Activated T-helper 1 cell treated with anti-CD3 and anti-CD28 coated beads, Interleukin-12 subunit alpha, Interleukin-12 subunit beta, Interleukin-2, Interleukin-4 antibody, amounts not matched to agents 30 ng/mL and 10 ng/mL and 1 ng/mL, durations not matched to agents 14 hours and 24 hours and 36 hours (primary cell): ENCODE measurements at places on chromosomes 13 and 19.

GRCh38 chr13:39110518-39111097, 72.4 kb downstream of the NHLRC3 start:
- no peak for DNase-seq
- H3K27me3 ChIP-seq: peaks cover 16% of the 10 kb centered on the region
- H3K4me3 ChIP-seq: no peak overlapping the region
- H3K4me1 ChIP-seq: no peaks in the 10 kb centered on the region
- no peak overlapping the region for H3K27ac ChIP-seq
- H3K36me3 ChIP-seq: no peaks in the 10 kb centered on the region

DNA sequence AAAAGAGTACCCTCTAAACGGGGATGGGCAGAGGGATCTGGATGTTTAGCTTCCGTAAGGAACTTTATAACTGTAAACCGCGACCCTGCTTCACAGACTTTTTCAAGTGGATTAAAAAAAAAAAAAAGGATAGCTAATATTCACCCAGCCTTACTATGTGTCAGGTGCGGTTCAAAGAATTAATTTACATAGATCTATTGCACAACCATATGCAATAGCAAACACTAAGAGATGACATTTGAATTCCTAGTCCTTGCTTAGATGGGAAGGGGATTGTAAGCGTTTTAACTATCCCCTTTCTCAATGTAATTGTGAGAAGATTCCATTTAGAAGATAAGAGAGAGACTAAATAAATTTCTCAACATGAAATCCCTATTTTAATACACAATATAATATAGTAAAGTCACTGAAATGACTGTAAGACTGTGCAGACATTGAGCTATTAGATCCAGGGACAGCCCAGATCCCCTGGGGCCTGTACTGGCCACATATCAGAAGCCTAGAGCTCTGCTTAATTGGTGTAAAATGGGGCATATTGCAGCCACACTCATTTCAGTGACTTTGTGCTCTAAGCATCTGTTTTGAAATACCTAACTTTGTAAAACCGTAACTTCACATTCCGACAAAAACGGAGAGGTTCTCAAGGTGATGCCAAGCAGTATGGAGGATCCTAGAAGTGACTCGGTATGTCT, 13.6 kb downstream of the LATS2 start:
- H3K27ac ChIP-seq: no peak overlapping the region
- H3K4me3 ChIP-seq: no peak overlapping the region
- no peaks in the 10 kb centered on the region for H3K4me1 ChIP-seq

DNA sequence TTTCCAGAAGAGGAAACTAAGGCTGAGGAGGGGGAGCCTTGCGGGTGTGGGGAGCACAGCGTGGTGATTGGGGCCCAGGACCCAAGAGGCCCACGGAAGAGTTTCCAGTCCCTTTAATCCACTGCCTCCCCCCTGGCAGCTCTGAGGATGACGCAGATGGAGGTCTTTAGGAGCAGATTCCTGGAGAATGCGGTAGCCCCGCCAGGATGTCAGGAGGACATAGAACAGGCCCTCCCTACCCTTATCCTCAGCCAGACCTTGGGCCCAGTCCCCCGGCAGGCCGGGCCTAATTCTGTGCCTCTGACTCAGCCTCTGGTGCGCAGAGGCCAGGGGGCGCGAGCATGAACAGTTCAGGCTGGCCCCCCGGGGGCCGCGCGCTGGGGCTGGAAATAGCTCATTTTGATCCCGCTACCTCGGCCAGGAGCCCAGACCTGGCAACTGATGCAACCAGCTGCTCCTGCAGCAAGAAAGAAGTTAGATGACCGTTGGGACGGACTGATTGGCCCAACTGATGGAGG, 461 bp upstream of the HSPB6 start:
- H3K27me3 ChIP-seq: no peaks in the 10 kb centered on the region
- peak overlapping the region; percentile 89 for H3K4me3 ChIP-seq
- DNase-seq: no peak
- H3K27ac ChIP-seq: peak overlapping the region; percentile 90

DNA sequence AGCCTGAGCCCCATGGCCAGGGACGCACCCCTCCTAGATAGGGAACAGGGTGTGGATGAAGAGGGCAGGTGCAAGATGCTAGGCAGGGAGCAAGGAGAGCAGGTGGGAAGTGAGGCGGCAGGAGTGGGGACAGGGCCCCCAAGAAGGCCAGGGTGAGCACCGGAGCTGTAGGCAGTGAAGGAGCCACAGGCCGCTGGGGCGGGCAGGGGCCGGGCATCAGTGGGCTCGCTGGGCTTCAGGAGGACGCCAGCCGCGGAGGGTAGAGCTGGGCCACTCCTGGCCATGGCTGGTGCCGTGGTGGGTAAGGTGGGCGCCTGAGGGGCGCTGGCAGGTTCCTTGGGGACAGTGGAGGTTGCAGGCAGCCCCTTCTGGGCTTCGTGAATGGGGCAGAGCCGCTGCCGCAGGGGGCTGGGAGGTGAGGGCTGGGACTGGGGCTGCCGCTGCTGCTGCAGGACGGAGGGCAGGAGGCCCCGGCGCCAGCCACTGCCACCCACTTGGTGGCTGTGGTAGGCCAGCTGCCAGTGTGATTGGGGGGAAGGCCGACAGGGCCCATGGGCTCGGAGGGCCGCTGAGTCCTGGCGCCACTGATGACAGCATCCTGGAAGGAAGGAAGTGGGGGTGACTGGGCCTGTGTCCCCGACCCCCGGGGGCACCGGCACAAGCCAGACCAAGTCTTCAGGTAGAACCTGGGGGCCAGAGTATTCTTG, 2.1 kb downstream of the NKPD1 start:
- no peak for DNase-seq
- H3K36me3 ChIP-seq: no peaks in the 10 kb centered on the region
- peaks cover 7% of the 10 kb centered on the region for H3K4me1 ChIP-seq

GRCh38 chr13:43776501-43777079, 10.2 kb downstream of the ENOX1 start:
- no peak for DNase-seq
- H3K4me3 ChIP-seq: no peak overlapping the region
- H3K27me3 ChIP-seq: peaks cover 13% of the 10 kb centered on the region
- no peaks in the 10 kb centered on the region for H3K36me3 ChIP-seq
- H3K4me1 ChIP-seq: no peaks in the 10 kb centered on the region

GRCh38 chr13:28573595-28574373, 78.9 kb upstream of the FLT1 start:
- H3K4me1 ChIP-seq: peaks cover 16% of the 10 kb centered on the region
- DNase-seq: no peak
- H3K36me3 ChIP-seq: peaks cover 2% of the 10 kb centered on the region
- no peak overlapping the region for H3K27ac ChIP-seq
- no peak overlapping the region for H3K4me3 ChIP-seq

GRCh38 chr13:73572824-73573223, 514.0 kb downstream of the KLF5 start:
- H3K4me3 ChIP-seq: no peak overlapping the region
- H3K27me3 ChIP-seq: no peaks in the 10 kb centered on the region
- no peaks in the 10 kb centered on the region for H3K4me1 ChIP-seq
- no peak overlapping the region for H3K27ac ChIP-seq
- DNase-seq: no peak
- H3K36me3 ChIP-seq: peaks cover 2% of the 10 kb centered on the region

GRCh38 chr13:83620530-83621220, 261.6 kb downstream of the SLITRK1 start:
- H3K4me3 ChIP-seq: no peak overlapping the region
- no peaks in the 10 kb centered on the region for H3K4me1 ChIP-seq
- no peaks in the 10 kb centered on the region for H3K27me3 ChIP-seq
- no peak for DNase-seq
- no peaks in the 10 kb centered on the region for H3K36me3 ChIP-seq
- H3K27ac ChIP-seq: no peak overlapping the region

DNA sequence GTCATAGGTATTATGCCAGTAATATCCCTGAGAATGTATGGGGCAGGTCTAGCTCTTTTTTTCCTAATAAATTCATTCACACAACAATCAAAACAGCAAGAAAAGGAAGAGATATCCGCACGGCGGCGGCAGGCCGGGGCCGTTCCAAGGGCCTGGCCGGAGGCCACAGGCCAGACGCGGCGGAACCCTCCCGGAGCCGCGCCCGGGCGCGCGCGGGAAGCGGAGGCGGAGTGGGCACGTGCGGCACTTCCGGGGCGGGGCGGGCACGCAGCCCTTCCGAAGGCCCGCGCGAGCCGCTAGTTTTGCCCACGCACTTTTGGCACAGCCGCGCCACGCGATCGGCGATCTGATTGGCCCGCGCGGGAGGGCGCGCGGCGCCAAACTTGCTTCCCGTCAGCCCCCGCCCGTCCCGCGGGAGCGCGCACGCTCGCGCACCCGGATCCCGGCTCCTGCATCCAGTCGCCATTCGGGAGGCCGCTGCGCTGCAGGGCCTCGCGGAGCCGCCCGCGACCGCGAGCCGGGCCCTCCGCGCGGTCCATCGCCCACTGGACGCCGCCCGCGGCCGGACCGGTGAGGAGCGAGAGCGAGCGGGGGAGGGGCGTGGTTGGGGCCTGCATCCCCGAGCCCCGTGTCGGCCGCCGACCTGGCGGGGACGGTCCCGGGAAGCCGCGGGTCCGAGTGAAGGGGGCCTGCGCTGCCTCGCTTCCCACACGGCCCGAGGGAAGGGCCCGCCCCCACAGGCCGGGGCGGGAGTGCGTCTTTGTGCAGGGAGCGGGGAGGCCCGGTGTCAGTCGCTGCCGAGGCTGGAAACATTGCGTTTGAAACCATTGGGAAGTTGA, at the start of gene CHAMP1:
TSS of gene CHAMP1 (plus strand) at position 430 of the 839 bp plus-strand sequence. CDS start 9,340 bp downstream, outside the sequence.
- DNase-seq: peak; percentile 93
- peaks cover 6% of the 10 kb centered on the region for H3K36me3 ChIP-seq
- H3K27ac ChIP-seq: peak within 1 kb of the TSS; percentile 94
- peak within 1 kb of the TSS; percentile 90 for H3K4me3 ChIP-seq
- H3K27me3 ChIP-seq: peaks cover 1% of the 10 kb centered on the region
- H3K4me1 ChIP-seq: peaks cover 43% of the 10 kb centered on the region

DNA sequence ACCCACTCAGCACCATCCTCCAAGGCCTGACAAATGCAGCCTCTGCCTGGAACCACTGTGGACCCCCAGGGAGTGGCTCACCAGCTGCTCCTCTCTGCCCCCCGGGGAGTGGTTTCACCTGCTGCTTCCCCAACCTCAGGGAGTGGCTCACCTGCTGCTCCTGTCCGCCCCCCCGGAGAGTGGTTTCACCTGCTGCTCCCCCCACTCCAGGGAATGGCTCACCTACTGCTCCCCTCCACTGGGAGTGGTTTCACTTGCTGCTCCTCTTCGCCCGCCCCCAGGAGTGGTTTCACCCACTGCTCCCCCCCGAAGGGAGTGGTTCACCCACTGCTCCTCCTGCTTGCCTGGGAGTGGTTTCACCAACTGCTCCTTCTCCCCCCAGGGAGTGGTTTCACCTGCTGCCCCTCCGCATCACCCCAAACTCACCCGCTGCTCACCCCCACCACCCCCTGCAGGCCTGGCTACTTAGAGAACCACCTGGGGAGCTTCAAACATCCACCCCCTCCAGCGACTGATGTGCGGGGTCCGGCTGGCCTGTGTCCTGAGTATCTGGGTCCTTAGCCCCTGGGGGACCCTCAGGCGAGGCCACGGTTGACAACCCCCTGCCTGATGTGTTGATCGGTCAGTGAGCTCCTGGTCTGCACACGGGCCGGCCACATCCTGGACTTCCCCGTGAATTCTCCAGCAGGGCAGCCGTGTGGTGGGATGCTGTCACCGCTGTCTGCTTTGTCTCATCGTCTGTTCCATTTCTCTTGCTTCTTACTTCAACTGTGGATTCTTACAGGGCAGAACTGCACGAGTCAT, 14.6 kb upstream of the TMEM255B start:
- no peak overlapping the region for H3K27ac ChIP-seq
- no peaks in the 10 kb centered on the region for H3K36me3 ChIP-seq
- DNase-seq: no peak
- peaks cover 13% of the 10 kb centered on the region for H3K4me1 ChIP-seq
- no peak overlapping the region for H3K4me3 ChIP-seq

- no peak overlapping the region for H3K4me3 ChIP-seq
- no peaks in the 10 kb centered on the region for H3K4me1 ChIP-seq
- DNase-seq: no peak
- no peaks in the 10 kb centered on the region for H3K36me3 ChIP-seq
These were observed 541.4 kb upstream of the ATXN8OS start for GRCh38 chr13:69566104-69566716.

- no peak overlapping the region for H3K4me3 ChIP-seq
- no peaks in the 10 kb centered on the region for H3K36me3 ChIP-seq
- peaks cover 42% of the 10 kb centered on the region for H3K27me3 ChIP-seq
These were observed 1.3 kb upstream of the CEACAM6 start for GRCh38 chr19:41753936-41754529.

DNA sequence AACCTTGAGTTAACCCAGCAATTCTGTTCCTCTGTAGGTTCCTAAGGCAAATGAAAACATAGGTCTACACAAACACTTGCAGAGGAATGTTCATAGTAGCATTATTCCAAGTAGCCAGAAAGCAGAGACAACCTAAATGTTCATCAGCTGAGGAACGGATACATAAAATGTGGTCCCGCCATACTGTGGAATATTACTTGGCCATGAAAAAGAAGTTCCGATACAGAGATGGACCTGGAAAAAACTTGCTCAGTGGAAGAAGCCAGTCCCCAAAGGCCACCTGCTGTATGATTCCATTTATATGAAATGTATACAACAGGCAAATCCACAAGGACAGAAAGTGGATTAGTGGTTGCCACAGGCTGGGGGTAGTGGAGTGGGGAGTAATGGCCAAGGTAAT, 53.0 kb downstream of the ARHGEF18 start:
- peaks cover 16% of the 10 kb centered on the region for H3K36me3 ChIP-seq
- no peaks in the 10 kb centered on the region for H3K27me3 ChIP-seq
- no peak overlapping the region for H3K4me3 ChIP-seq
- no peak overlapping the region for H3K27ac ChIP-seq
- no peak for DNase-seq
- peaks cover 8% of the 10 kb centered on the region for H3K4me1 ChIP-seq

GRCh38 chr13:77337159-77337558, 10.3 kb upstream of the MYCBP2 start:
- H3K27ac ChIP-seq: no peak overlapping the region
- H3K36me3 ChIP-seq: peaks cover 1% of the 10 kb centered on the region
- H3K27me3 ChIP-seq: peaks cover 3% of the 10 kb centered on the region

GRCh38 chr19:35110974-35111373, 4.6 kb upstream of the FXYD3 start:
- peaks cover 20% of the 10 kb centered on the region for H3K4me1 ChIP-seq
- DNase-seq: no peak
- no peaks in the 10 kb centered on the region for H3K36me3 ChIP-seq
- H3K4me3 ChIP-seq: no peak overlapping the region

DNA sequence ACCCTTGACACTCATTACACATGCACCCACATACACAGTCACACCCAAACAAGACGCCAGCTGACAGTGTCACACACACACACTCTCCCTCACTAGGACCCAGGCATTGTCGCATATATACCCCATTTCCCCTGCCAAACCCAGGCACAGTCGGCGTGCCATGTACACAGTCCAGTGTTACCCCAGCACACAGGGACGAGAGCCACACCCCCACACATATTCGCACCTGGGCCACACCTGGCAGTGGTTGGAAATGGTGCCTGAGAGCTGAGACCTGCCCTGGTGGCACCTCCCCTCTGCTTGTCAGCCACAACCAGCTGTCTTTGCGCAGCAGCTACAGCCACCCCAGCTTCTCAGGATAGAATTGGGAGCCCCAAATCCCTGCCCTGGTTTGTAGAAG, 9.0 kb downstream of the NFIX start:
- DNase-seq: no peak
- H3K4me1 ChIP-seq: no peaks in the 10 kb centered on the region
